NCI-H1105 (cell line): ENCODE measurements at places on chromosomes 6 and 20.

DNA sequence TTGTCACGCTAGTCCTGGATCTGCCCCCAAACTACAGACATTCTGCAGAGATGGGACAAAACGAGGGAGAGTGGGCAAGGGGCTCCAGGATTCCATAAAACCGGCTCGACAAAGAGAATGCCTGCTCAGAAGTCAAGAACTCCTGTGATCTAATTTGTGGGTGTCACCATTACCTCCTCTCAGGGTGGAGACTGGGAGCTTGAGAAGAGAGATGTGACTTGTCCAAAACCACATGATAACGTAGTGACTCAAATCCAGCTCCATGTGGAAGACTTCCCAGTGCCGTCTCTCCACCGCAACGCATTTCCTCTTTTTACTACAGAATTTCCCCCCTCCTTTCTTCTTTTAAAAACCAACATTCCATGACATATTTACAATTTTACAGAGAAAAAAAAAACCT lies 44.3 kb downstream of the TRERF1 start:
- DNase-seq, result no peak

- DNase-seq, result no peak
Measured at GRCh38 chr6:140601021-140601808, 1226.8 kb upstream of the CITED2 start.

GRCh38 chr6:150865043-150865405 lies 478 bp upstream of the MTHFD1L start:
- DNase-seq, result no peak

DNA sequence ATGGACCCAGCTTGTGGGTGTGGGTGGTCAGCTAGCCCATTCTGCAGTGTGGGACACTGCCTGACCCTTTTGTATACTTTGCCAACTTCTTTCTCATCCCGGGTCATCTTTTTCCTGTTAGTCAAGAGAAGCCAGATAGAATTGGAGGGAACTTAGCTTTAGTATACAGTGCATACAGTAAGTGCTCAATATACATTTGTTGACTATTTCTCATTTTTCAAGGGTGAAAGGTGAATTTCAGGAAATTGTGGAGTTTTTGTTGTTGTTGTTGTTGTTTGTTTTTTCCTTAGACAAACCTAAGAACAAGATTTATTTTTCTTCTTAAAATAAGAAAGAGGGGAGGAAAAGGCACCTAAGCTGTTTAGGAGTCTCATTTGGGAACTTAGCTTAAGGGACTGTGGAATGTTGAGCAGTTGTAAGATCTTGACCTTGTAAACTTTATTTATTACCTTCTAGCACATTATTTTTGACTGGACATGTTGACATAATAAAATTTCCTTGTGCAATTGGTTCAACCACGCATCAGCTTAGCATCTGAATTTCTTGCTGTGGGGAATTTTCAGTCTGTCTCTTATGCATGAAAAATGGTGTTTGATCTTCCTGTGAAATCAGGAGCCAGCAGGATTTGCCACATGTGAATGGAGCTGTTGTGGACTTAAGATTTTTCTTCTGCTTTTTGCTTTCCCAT lies 113.6 kb downstream of the ARID1B start:
- DNase-seq, result no peak

GRCh38 chr20:6976106-6976900 lies 208.8 kb downstream of the BMP2 start:
- DNase-seq, result no peak

- DNase-seq, result no peak
Measured at GRCh38 chr20:56451056-56451765, 17.2 kb upstream of the RTF2 start.

DNA sequence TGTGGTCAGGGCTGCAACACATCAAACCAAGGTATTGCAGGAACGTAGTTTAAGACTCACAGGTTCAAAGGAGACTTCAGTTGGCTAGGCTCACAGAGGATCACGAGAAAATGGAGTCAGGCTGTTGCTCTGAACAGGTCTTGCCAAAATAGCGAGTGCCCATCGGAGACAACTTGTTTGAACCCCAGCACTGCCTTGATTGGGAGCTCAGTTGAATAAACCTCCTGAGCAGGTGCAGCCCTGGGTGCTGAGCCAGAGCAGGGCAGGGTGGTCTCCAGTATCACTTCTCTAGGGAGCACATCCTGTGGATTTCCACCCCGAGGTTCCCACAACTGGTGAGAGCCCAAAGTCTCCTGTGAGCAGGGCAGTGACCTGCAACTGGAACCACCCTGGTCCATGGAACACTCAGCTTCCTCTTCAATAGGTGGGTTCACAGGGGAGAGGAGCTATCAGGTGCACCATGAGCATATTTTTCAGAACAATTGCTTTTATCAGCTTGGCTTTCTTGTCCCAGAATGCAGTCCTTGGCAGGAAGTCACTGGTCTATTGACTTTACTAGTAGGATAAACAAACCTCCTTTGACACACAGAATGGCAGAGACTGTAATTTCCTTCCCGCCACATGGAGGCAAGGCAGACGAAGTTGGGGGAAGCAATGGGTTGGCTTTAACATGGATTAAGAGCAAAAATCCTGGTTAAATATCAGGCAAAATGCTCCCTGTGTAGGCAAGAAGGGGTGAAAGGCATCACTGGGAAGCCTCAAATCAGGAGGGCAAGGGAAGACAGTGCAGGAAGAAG lies 267.7 kb upstream of the FOXQ1 start:
- no peak for DNase-seq

- no peak for DNase-seq
Measured at GRCh38 chr6:111800821-111801220, 72.4 kb downstream of the FYN start.

DNA sequence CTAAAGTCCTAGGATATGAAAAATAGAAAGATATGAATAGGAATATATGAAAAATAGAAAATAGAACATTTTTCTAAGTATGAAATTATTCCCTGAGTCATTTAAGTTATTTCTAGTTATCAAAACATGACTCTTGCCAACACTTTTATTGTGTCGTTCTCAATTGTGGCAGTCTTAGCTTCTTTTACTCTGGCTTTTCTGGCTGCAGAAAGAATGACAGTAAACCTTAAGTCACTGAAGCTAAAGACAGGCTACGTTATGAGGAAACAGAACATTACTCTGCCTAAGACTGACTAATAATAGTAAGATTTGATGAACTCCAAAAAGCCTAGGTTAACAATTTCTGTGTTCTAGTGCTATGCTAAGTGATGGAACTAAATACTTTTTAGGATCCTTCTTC lies 74.6 kb downstream of the AIG1 start:
- DNase-seq, result no peak

GRCh38 chr6:170388113-170388512 lies 81.6 kb downstream of the FAM120B start:
- no peak for DNase-seq

- DNase-seq, result no peak
Measured at GRCh38 chr20:11249683-11250082, 575.9 kb upstream of the JAG1 start.

DNA sequence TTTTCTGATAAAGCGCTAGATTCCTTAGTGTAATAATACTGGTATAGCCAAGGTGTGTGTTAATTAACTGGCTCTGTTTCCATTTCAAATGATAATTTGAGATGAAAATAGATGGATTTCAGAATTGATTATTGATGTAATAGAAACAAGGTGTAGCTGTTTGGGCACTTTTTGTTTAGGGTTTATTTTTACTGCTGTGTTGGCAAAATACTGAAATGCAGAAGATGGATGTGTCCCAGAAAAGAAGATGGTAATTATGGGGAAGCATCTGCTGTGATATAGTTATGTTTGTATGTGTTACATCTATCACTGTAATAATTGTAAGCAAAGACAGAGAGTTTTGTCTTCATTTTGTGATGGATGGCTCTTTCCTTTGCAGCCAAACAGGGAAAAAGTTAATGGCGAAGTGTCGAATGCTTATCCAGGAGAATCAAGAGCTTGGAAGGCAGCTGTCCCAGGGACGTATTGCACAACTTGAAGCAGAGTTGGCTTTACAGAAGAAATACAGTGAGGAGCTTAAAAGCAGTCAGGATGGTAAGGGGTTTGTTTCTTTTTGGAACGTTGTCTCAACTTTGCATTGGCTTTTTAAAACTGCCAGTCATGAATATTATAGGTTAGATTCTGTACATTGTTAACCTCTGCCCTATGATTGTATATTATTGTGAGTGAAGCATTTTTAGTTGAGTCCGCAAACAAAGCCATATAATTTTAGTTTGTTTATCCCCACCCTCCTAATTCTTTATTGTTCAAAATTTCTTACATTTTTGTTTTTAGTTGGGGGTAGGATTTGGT lies 8.6 kb upstream of the ACAT2 start:
- no peak for DNase-seq

DNA sequence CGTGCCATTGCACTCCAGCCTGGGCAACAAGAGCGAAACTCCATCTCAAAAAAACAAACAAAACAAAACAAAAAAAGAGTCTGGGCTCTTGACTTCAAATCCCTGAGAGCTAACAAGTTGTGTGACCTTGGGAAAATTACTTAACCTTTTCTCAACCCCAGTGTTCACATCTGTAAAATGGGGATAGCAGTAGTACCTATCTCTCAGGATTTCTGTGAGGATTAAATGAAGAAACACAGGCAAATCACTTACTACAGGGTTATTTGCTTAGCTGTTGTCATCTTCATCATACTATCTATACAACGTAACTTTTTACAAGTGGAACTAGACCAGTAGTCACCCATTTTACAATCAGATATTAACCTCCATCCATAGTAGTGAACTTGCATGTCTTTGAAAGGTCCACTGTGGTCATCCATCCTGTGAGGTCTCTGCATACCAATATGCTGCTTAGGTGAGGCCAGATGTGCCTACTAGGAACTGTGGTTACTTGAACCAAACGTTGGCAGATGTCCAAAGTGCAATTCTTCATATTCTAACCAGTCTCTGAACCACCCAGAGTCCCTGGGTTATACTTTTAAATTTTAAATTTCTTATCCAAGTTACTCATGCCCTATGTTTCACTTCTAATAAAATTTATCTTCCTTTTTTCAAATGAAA lies 128.9 kb upstream of the BEND3 start:
- no peak for DNase-seq

GRCh38 chr6:53704700-53705099 lies 39.1 kb upstream of the KLHL31 start:
- DNase-seq, result no peak

- no peak for DNase-seq
Measured at GRCh38 chr20:7850775-7851490, 89.3 kb downstream of the HAO1 start.

- no peak for DNase-seq
Measured at GRCh38 chr20:14916360-14916920, 579.0 kb upstream of the FLRT3 start.

GRCh38 chr6:15990179-15990578 lies 138.7 kb upstream of the MYLIP start:
- DNase-seq, result no peak

- no peak for DNase-seq
Measured at GRCh38 chr20:50731930-50732690, 730 bp downstream of the PARD6B start.

DNA sequence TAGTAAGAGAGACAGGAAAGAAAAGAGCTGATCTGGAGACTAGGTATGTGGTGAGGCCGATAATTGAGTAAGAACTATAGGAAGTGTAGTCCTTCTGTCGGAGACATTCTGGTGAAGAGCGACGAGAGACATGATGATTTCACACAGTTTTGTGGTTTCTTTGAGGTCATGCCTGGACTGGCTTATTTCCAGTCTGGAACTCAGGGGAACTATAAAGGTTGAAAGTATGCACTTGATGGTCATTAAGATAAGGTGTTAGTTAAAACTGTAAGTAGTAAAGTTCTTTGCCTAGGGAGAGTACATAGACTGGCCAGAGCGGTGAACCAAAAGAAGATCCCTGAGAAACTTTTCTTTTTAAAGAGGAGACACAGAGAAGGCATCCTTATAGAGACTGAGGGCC lies 68.8 kb downstream of the RFX6 start:
- DNase-seq, result no peak

DNA sequence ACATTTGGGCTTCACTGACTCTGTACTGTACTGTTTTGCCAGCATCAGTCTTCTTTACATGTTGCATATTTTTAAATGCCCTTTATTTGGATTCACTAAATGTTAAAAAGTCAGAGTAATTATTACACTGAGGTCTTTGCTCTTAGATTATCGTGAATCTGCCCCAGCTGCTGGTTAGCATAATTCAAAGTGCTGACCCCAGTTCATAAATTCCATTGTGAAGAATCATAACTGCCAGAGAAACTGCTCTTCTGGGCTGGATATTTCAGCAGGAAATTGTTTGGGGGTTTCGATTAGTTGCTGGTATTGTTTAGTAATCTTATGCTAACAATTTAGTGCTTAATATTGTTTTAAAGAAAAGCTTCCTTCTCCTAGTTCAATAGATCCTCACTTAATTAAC lies 682.1 kb upstream of the MAP3K7 start:
- no peak for DNase-seq

DNA sequence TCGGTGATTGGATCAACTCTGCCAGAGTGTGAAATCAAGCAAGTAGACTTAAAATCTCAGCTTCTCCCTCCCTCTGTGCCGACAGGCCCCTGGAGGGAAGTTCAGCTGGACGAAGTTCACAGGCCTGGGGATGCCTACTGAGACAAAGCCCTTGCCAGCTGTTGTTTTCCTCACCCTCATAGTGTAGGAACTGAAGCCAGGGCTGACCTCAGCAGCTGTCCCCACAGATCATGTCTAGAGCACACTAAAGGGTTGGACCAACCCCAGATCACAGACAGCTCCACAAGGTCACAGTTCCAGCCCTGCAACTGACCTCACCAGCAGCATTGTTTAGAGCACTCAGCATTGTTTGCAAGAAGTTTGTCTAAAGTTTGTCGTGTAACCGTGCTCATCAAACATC lies 261.9 kb upstream of the ECI2 start:
- no peak for DNase-seq

DNA sequence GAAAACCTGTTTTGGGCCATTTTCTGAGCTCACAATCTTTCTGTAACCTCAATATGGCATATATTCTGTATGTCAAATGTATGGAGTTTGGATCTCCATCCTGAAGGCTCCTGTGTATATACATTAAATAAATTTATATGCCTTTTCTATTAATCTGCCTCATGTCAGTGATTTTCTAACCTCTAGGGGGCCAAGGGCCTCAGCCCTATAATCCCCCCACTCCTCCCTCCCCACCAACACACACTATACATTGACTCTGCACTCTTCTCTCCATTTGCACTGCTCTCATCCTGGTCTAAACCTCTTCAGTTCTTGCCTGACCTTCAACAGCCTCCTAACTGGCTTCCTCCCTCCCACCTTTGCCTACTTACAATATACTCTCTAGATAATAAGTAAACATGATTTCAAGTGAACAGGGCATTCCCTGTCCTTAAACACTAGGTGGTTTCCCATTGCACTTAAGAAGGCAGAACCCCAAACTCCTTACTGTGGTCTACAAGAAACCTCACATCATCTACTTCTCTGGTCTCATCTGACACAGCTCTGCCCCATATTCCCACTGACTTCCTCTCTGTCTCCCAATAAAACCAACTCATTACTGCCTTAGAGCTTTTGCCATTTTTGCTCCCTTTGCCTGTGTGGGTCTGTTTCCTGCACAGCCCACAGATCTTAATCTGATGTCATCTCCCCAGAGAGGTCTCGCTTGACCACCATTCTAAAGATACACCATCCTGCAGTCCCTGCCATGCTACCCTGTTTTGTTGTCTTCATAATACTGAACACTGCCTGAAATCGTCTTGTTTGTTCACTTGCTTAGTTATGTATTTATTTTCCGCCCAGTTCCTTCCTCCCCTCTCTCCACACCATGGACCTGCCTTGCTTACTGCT lies 213.7 kb downstream of the SYNE1 start:
- DNase-seq, result no peak

- DNase-seq, result no peak
Measured at GRCh38 chr6:51678274-51678673, 409.1 kb downstream of the PKHD1 start.
